Pons (tissue), 1 donor: ENCODE measurements at places on chromosomes 3 and 15.

GRCh38 chr15:70259640-70260508, 162.2 kb upstream of the TLE3 start:
- DNase-seq = no peak

GRCh38 chr15:90184786-90185704, 16.1 kb upstream of the SEMA4B start:
- peak; percentile 41 for DNase-seq

DNA sequence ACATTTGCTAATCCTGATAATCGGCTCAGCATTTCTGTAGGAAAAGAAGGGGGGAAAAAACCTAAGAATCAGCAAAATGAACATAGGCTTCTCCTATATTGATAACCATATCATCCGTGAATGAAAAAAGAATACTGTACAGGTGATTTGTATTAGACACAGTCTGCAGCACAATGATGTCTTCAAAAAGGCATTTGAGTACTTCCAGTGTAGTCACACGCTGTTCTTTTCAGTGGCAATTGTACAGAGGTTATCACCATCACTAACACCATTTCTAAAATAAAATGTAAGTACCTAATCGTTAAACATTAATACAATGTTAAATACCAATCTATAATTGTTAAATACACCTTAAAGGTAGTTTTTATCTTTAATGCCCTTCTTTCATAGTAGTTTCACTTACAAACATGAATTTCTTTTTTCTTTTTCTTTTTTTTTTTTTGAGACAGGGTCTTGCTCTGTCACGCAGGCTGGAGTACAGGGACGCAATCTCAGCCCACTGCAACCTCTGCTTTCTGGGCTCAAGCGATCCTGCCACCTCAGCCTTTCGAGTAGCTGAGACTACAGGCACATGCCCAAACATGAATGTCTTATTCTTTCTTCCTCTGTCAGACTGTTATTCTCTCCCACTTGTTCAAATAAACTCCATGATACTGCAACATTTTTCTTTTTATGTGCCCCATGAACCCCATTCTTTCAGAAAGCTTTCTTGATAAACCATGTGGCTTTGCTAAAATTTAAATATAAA, 18.4 kb downstream of the GOLGB1 start:
- DNase-seq = no peak

DNA sequence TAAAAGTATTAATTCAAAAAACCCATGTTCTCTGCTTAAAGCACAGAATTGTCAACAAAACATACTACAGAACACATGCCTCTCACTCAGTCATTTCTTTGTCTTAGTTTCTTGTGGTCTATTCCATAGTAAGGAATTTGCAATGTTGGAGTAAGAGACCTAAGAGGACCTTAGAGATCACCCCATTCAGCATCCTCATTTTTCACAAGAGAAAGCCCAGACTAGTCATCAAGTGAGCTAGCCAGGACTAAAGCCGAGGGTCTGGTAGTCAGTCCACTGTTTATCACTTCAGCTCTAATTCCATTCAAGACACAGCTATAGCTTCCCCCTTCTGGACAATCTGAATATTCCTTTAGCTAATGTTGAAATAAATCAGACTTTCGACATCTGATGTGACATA, 601.1 kb downstream of the FHIT start:
- peak; percentile 15 for DNase-seq
